Neural progenitor cell (in vitro differentiated cells): ENCODE measurements at places on chromosomes 13 and 19. TPM values are rescaled to one million over a fixed set of nuclear protein-coding genes. Genes with fewer than 3 reads are reported as not detected.

DNA sequence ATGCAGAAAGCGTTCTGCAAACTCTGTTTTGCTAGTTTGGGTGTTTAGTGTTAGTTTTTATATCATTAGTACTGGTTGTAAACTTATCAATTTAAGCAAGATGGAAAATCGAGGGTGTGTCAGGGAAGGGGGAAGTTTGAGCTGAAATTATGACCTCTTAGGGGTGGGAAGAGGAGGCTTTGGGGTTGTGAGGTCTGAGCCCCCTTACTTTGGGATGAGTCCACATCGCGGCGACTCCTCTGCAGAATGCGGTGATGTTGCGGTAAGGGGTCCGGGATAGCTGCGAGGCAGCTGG is 743 bp upstream of the NDUFS7 start:
- DNase-seq = no peak

- DNase-seq = peak; percentile 59
These were observed 865 bp upstream of the CRLF1 start for GRCh38 chr19:18607226-18608101.

DNA sequence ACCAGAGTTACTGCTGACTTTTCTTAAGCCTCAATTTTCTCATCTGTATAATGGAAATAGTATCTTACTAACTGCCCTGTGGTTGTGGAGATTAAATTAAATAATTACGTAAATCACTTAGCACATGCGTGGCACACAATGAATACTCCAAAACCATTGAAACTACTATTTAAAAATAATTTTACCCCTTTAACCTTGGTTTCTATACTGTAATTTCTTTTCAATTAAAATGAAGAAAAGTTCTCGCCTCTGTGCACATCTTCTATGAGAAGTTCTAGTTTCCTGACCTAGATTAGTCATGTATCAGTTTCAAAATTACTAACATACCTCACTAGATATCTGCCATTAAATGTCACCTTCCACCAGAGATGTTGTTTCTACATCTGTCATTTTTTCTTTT is 5.7 kb downstream of the SLITRK1 start:
- DNase-seq = no peak

DNA sequence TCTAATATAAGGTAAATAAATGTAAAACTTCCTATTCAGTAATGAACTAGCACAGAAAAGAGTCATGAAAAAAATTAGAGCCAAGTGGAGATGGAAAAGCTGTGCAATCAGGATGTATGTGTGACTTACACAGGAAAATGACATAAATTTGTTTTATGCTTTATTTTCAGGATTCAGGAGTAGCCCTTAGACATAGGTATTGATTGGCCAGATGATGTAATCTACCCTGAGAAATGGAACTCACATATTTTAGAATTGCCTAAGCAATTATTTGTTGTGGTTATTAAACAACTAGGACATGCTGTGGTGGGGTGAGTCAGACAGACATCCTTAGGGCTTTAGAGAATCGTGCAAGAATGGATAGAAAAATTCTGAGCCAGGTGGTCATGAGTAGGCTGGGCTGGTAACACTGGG is 110.6 kb downstream of the PCDH9 start:
- no peak for DNase-seq

DNA sequence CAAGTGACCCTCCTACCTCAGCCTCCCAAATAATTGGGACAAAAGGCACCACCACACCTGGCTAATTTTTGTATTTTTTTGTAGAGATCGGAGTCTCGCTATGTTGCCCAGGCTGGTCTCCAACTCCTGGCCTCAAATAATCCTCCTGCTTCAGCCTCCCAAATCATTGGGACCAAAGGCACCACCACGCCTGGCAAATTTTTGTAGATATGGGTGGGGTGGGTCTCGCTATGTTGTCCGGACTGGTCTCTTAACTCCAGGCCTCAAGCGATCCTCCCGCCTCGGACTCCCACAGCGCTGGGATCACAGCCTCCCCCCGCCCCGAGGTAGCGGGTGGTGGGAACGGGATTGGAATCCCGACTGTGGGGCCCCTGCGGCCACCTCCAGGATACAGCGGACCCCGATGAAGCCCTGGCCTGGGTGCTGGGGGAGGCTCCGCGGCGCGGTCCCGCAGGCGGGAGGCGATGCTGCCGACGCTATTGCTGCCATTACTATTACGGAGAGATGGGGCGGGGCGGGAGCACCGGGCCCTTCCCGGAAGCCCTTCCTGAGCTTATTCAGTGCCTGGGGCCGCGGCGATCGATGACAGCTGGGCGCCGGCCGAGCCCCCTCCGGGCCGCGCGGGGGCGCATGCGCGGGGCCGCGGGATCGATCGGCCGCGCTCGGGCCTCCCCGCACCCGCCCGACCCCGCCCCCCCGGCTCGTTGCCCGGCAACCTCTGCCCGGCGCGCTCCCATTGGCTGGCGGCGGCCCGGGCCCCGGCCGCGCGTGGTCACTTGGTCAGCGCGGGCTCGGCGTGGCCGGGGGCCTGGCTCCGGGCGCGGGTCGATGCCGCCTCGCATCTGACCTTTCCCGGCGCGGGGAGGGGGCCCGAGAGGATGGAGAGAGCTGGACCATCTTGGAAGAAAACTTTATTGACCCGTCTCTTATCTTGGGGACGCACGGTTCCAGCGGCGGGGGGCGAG is 27.9 kb upstream of the ONECUT3 start:
- peak; percentile 94 for DNase-seq

DNA sequence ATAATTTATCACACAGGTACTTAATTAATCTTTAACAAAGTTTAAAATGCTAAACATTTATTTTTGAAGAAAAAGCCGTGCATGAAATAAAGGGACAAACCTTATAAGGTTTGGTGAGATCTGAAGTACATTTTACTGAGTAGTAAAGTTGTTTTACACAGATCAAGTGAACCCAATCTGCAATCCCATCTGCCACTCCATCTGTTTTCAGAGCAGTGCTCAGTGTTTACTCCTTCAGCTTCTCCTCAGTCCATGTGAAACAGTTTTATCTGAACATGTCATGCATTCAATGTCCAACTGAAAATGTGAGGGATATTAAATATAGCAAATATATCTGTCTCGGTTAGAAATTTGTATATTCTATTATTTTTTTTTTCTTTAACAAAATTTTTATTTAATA is 166.8 kb downstream of the MAB21L1 start:
- no peak for DNase-seq

DNA sequence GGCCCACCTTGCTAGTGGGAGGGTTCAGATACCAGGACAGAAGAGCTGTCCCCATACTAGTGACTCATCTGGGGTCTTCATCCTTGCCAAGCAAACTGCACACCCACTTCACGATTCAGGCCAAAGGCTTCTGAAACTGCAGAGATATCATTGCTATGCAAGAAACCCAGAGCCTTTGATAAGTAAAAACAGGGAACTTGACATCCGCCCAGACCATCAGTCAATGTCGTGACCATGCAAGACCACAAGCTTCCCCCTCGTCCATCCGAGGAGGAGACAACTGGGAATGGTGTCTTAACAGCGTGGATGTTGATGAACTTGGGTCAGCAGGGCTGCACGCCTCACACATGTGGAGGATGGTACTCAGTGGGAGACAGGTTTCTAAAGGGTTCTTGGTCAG is 58.0 kb downstream of the ABCC4 start:
- no peak for DNase-seq

GRCh38 chr13:85140192-85140591 is 659.0 kb downstream of the SLITRK6 start:
- no peak for DNase-seq

DNA sequence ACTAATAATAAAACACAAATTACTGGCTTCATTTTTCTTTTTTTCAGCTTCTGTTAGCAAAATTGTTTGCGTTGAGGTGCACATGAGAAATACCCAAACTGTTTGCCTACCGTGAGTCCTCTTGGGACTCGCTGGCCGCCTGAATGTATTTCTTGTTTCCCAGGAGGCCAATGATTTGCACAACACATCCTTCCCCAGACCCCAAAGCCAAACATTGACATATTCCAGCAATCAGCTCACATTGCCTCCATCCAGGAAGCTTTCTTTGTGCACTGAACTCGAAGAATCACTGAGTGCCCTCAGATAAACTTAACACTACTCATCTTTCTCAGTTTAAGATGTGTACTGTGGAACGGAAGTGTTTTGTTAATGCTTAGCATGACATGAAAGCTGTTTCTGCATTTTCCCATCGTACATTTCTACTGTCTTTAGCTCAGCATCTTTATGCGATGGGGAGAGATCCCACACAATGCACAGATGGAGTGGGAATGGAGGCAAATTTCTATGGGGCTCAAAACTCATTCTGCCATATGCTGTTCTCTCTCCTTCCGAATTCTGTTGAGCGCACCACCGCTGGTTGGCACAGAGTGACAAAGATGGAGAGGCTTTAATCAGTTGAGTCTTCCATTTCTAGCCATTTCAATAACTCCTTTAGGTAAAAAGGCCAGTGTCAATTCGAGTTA is 399.5 kb downstream of the RFC3 start:
- no peak for DNase-seq

SMIM24 gene
- total RNA-seq = 0.81 and 1.7 TPM in 2 replicates

DNA sequence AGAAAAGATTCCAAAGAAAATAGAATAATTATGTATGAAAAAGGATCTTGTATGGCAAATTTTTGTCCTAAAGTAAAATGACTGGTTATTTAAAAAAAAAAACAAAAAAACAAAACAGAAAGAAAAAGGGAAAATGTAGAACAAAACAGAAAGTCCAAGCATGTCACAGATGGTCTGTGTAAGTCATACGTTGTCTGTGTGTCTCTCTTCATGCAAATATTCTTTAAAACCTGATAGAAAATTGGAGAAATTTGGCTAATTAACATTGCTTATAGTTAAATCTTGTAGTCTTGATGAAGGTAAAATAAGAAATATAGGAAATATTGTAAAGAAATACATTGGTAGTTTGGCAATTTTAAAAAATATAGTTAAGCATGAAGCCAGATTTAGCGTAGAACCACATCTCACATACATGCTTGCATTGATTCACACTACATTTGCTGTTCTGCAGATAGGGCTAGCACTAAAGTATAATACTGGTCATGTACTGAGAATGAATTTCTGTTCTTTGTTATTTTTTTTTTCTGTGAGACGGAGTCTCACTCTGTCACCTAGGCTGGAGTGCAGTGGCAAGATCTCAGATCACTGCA is 58.4 kb downstream of the SPRYD7 start:
- peak; percentile 41 for DNase-seq

ZNF780A gene
- 30.2 and 32.9 TPM in 2 replicates for total RNA-seq

CIC gene
- total RNA-seq = 5.2 and 28.1 TPM in 2 replicates

CEACAM20 gene
- total RNA-seq = not detected in 2 replicates

GRCh38 chr19:40613690-40614621 is 12.8 kb downstream of the LTBP4 start:
- DNase-seq = peak; percentile 93

DNA sequence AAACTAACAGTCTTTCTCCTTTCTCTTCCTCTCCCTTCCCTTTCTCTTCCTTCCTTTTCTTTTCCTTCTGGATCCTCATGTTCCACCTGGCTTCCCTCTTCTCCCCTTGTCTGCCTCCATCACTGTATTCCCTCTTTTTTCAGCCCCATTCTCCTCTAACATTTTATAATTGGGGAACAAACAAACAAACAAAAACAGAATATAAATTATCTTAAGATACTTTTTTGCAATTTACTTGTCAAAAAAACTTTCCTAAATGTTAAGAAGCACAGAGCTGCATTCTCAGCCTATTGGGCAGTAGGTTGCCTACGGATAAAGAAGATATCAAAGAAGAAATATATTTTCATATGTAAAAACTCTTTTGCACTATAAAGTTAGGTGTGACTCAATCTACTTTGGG is 1382.2 kb upstream of the MIR17HG start:
- no peak for DNase-seq

BORA gene
- 51.9 and 52.0 TPM in 2 replicates for total RNA-seq

- DNase-seq = no peak
These were observed 369.0 kb downstream of the UQCRFS1 start for GRCh38 chr19:28843761-28844492.

DNA sequence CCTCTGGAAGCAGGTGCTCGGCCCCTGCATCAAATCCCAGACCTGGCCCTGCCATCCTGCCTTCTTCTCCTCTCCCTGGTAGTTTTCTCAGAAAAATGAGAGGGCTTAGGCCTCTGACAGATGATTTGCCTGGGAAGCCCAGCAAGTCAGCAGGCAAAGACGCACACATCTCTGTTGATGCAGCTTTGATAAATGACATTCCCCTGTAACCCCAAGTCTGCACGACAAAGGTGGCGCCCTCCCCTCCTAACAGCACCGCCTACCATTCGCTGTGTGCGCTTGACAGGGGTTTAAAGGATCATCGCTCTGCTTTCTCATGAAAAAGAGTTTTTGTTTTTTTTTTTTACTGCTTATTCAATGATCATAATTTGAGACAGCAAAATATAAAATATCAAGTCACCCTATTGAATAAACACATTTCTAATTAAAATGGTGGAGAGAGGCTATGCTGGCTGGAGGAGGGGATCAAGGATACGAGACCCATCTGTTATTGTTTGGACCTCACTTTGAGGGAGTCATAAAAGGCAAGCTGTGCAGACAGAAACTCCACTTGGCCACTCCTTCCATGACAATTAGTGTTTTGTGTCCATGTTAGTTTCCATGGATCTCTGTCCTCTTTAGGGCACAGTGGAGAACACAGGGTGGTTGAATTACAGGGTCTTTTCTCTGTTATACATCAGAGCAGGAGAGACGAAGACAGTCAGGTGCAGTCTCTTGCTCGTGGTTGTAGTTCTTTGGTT is 126.1 kb downstream of the FGF9 start:
- DNase-seq = no peak

- peak; percentile 88 for DNase-seq
These were observed 5.3 kb upstream of the CEACAM21 start for GRCh38 chr19:41570639-41571112.

GRCh38 chr13:109715902-109716301 is 70.5 kb downstream of the IRS2 start:
- peak; percentile 38 for DNase-seq

DNA sequence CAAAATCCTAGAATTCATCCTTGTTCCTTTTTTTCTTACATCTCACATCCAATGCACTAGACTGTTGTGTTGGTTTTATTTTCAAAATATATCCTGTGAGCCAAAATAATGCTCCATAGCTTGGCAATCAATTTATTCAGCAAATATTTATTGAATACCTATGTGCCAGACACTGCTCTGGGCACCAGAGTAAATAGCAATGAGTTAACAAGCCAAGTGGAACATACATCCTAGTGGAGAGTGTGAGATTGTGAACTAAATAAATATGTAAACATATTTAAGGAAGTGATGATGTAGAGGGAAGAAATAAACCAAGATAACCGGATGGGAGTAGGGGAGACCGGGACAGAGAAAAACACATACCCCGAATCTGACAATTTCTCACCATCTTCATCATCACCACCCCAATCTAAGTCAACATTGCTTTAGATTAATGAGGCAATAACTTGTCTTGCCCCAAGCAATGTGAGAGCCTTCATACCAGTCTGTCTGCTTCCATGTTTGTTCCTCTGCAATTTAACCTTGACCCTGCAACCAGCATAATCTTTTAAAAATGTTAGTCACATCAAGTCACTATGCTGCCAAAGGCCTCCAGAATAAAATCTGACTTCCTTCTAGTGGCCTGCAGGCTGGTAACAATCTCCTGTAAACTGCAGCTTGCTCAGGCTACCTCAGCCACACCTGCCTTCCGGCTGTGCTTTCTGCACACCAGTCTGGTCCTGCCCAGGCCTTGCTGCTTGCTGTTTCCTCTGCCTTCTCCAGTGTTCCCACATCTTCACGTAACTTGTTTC is 199.2 kb downstream of the DLEU7 start:
- DNase-seq = no peak

- DNase-seq = no peak
These were observed 64.2 kb downstream of the TEX29 start for GRCh38 chr13:111384441-111385182.

ZNF442 gene
- total RNA-seq = 6.0 and 14.9 TPM in 2 replicates
